NCI-H1436 (cell line): ENCODE measurements at places on chromosomes 12 and 14.

- no peak for DNase-seq
Measured at GRCh38 chr12:3313066-3313465, 177.9 kb upstream of the PRMT8 start.

DNA sequence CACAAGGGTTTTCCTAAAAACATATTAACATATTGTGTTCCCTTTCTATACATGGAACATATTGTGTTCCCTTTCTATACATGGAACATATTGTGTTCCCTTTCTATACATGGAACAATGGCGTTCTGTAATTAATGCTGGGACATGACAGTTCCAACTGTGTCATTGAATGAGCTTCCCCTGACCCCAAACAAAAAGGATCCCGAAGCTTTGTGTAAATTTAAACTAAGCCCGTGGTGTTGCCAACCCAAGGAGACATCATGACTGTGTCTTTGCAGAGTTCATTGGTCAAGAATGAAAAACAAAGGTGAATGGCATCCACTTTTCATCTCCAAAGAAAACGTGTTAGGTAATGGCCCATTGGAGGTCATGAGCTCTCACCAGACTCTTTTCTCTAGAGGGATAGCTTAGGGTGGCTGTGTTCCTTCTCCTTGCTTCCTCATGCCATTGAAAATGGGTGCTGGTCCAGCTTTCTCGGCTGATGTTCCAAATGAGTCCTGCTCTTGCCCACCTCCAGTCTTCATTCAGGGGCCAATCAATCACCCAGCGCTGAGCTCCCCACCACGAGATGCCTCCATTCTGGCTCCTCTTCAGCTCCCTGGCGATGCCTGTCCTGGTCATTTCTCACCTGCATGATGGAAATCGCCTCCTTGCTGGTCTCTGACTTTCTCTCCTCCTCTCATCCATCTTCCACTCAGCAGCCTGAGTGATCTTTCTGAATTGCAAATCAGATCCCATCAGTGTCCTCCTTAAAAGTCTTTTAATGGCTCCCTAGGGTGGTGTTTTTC lies 156.1 kb downstream of the VRK1 start:
- DNase-seq = no peak

GRCh38 chr12:11891754-11892386 lies 178.9 kb upstream of the BCL2L14 start:
- DNase-seq = no peak

DNA sequence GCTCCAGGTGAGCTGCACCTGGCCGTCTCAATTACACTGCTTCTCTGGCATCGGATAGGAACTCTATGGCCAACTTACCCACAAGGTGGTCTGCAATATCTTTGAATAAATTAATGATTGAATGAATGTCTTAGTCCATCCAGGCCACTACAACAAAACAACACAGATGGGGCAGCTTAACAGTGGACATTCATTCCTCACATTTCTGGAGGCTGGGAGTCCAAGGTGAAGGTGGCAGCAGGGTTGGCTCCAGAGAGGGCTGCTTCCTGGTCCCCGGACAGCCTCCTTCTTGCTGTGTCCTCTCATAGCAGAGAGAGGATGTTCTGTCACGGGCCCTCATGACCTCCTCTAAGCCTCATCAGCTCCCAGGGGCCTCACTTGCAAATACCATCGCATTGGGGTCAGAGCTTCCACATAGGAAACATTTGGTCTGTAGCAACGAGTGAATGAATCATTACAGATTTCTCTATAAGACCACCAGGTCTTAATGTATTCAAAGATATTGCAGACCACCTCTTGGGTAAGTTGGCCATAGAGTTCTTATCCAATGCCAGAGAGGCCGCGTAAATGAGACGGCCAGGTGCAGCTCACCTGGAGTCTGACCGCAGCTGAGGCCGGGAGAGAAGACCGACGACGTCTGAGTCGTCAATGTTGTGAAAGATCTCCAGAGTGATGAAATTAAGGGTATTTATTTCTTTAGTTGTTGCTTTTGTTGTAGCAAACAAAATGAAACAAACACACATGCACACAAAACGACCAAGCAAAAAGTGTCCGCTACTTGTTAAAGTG lies 182.7 kb upstream of the C14orf180 start:
- no peak for DNase-seq

- no peak for DNase-seq
Measured at GRCh38 chr12:95548056-95548538, 3.2 kb downstream of the USP44 start.

- DNase-seq = no peak
Measured at GRCh38 chr12:131015581-131016337, 62.1 kb downstream of the ADGRD1 start.
